Memory B cell (primary cell): ENCODE measurements at places on chromosomes 13 and 19.
A peak's percentile ranks its signal among the peaks of the same experiment; 100 is the strongest.

DNA sequence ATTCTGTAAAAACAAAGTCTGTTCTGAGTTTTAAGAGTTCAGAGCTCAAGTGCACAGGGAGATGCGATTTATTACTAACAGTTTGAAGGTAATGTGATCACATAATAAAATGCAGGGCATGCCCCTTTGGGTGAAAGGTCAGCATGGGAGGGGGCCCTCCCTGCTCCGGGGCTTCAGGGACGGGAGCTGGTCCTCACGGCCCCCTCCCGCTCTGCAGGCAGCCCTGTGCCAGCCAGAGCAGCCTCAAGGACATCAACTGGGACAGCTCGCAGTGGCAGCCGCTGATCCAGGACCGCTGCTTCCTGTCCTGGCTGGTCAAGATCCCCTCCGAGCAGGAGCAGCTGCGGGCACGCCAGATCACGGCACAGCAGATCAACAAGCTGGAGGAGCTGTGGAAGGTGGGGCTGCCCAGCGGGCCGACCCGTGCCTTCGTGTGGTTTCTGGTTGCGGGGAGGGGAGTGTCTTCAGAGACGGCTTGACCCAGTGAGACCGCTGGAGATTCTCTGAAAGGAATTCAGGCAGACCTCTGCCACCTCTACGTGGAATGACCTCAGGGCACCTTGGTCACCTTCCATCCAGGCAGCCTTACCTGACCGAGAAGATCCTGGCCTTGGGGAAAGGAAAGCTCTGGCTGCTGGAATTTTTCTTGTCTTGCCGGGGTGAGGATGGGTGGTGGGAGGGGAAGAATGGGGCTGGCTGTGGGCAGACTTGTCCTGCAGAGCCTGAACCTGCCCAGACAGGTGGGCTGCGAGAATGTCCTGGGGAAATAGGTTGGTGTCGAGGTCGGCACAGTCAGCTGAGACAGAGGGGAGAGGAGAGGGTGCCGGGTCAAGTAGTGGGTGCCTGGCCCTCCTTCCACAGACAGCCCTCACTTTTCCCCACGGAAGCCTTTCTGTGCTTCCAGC lies 19.0 kb downstream of the UPF1 start:
- no peak for DNase-seq

DNA sequence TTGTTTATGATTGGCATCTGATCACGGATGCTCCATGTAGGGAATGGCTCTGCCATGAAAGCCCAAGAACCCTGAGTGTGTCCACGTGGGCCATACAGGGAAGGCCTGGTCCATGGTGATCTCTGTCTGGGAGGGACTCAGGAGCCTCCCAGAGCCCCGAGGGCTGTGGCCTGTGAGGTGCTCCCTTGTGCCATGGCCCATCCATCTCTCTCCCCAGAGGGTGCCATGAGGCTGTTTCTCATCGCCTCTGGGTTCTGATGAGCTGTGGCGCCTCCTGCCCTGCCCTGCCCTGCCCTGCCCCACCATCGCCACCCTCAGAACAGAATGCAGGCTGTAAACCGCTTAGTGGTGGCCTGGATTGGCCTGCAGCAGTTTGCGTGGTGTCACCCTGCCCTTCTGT lies 83.1 kb downstream of the ATP11A start:
- no peak for DNase-seq

GRCh38 chr19:2631213-2631821 lies 71.2 kb downstream of the GNG7 start:
- DNase-seq, result no peak

GRCh38 chr19:21483589-21484170 lies 21.7 kb upstream of the ZNF429 start:
- DNase-seq, result peak; percentile 62

- DNase-seq, result no peak
These were observed 11.0 kb upstream of the EPSTI1 start for GRCh38 chr13:43003010-43003409.

GRCh38 chr19:32498648-32499200 lies 82.3 kb upstream of the PDCD5 start:
- no peak for DNase-seq

DNA sequence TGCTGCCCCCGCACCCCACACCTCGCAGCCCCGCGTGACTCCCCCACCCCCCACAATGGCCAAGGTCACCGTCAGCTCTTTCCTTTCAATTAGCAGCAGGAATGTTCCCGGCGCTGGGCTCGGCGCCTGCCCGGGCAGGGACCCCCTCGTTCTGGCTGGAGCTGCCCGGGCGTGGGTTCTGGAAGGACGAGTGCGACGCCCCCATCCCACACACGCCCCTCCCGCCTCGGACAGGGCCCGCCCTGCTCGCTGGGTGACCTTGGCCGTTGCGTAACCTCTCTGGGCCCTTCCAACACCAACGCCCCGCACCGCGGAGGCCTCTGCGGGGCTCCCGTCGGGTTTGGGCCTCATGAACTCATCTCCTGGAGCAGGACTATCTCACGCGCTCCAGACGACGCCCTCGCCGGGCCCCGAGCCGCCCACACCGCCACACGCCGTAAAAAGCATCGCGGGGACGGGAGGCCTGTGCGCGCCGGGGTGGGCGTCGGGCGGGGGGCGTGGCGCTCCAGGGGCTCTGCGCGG lies 10.3 kb downstream of the PALM start:
- DNase-seq, result no peak

DNA sequence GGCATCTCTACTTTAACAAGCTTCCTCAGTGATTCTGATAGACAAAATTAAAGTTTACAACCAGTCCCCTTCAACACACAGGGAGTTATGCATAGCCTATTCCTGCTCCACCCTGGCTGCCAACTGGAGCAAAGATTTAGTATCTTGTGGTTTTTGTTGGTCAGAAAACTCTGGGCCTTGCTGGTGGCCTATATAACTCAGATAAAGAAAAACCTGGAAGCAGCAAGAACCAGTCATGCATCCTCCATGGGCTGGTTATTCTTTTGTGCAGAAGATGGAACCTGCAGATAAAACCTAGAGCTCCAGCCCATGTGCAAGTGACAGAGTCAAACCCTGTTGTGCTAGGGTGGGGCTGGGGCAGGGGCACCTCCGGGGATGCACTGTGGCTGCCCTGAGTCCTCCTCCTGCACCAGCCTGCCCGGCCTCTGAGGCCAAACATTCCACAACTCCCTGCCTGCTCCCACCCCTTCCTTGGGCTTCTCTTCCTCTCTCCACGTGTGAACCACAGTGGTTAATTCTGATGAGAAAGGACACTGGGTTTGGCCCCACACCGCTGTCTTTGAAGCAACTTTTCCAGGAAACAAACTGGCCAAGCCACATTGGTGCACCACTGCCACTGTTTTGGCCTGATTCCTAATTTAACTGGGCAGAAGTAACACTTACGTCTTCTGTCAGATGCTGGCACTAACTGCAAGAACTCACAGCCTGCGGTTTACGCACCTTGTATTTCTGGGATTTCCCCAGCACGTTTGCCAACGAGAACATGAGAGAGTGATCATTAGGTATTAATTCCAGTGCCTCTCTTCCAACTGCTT lies 23.3 kb upstream of the GGACT start:
- no peak for DNase-seq

DNA sequence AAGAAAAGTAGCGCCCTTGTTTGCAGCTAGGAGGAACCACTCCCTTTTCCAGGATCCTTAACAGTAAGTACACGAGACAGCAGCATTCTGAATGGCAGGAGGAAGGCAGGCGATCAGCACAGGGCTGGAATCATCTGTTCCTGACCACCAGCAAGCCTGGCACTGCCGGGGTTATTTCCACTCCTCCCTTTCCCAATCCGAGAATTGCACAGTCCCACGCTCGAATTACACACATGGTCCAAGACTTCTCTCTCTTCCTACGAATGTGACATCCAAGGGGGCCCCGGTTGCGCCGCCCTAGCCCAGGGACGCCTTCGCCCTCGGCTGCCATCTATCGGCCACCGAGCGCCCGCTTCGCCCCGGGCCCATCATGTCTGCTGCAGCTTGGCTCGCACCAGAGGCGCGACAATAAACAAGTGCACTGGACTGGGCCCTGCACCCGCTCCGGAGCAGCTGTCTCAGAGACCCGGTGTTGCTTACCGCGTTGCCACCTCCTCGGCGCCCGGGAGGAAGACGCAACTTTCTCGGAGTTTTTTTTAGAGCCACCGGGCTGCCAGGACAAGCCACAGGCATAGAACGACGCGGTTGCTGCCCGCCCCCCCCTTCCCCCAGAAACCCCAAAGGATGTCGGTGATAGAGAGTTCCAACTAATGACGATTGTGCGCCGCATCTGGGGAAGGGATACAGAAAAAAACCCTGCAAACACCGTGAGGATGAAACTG lies at the start of gene SLITRK5:
Gene SLITRK5, plus strand, starts transcription at position 341 of the 722 bp plus-strand sequence. CDS start 4,018 bp downstream, outside the sequence.
- DNase-seq, result no peak

GRCh38 chr19:43634068-43634467 lies 5.6 kb downstream of the CADM4 start:
- DNase-seq, result no peak

DNA sequence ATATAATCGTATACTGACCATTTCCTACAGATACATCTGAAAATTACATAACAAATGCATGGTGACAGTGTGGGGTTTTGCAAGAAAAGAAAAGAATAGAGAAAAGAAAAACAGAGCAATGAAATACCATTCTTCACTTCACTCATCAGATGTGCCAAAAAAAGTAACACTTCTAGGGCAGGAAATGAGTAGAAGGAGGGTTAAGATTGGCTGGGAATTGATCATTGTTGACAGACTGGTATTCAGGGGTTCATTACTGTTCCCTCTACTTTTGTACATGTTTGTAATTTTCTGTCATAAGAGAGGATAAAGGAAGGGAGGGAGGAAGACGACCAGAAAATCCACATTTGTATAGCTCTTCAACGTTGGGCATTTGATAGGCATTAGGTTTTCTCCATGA lies 31.5 kb downstream of the ABCC4 start:
- DNase-seq, result no peak

GRCh38 chr13:112680741-112681360 lies 9.0 kb upstream of the ATP11A start:
- no peak for DNase-seq

- DNase-seq, result no peak
These were observed 35.8 kb downstream of the LATS2 start for GRCh38 chr13:21025539-21025938.

DNA sequence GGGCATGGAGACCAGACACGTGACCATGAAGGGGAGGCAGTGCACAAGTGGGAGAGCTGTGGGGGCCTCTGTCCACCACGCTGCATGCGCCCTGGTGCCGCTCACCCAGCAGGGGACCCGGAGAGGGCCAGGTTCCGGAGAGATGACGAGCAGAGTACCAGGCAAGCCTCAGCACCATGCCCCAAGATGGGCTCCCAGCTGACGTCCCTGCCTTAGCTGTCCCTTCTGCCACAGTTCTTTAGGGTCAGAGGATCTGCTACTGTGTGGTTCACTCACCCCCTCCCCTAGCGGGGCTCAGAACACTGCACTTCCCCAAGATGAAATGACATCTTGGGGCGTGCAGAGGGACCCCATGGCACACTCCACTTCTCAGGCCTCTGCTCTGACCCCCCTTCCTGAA lies 9.6 kb upstream of the PRKD2 start:
- DNase-seq, result no peak

- DNase-seq, result no peak
These were observed 41.5 kb downstream of the NFIC start for GRCh38 chr19:3407556-3408516.

DNA sequence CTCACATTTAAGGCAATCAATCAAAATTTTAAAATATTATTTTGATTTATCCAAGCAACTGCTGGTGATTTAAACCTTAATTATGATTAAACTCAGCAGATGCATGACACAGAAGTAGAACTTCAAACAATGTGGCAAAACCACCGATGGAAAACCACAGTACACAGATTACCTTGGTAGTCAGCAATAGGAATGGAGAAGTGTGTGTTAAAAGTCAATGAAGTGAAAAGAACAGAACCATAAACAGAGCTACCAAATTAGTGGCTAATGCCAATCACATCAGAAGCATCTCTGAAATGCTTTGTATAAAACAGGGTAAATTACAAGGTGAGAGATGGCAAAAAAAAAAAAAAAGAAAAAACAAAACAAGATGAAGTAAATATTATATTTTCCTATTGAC lies 31.2 kb downstream of the KATNAL1 start:
- no peak for DNase-seq

DNA sequence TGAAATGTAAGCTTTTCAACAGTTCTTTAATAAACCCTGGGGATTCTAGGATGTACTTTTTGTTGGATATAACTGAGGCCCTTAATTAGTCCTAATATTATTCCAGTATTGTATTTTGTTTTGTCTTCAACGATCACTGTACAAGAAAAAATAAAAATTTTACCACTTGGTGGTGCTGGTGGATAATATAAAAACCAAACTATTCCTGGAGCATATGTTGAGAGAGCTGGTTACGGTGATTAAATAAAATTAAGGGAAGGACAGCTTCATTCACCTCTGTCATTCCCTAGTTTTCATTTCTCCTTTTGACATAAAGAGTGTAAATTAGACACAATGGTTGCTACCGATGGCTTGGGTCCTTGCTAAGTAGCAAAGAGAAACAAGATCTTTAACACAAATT lies 598.6 kb upstream of the PCDH20 start:
- no peak for DNase-seq

GRCh38 chr19:45682908-45683307 lies 8.8 kb downstream of the SNRPD2 start:
- no peak for DNase-seq

- no peak for DNase-seq
These were observed 147.3 kb downstream of the UFM1 start for GRCh38 chr13:38496917-38497316.

DNA sequence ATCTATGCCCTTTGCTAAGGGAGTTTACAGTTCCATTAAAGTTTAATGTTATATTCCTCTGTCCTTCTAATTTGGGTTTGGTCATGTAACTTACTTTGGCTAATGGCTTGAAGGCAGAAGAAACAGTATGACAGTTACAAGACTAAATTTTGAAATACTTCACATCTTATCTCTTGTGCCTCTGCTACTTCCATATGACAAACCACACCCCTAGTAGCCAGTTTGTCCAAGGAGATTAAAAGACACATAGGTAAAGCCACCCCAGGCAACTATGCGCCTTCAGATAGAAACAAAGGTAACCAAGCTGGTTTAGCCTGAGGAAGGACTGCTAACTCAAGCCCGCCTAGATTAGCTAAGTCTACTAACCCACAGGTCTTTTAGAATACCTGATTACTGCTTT lies 273.4 kb upstream of the MIR17HG start:
- no peak for DNase-seq

DNA sequence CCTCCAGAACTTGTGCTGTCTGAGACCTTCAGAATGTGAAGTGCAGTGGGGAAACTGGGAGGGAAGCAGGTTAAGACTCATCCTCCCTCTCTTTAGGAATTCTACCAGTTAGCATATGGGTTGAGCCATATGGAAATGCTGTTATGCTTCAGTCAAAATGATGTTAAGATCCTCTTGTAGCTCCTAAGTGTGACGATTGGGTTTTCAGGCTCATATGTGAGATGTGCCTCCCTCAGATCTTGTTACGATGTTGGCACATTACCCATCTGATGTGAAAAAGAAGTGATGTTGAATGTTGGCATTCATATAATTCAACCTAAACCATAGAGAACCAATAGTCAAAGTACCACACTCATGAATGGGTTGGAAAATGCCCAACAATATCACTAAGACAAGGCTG lies 67.8 kb upstream of the IPO5 start:
- DNase-seq, result no peak
